ENCODE measurements at places on chromosomes 2 and 18.

GRCh38 chr2:190648289-190649034 lies 421 bp upstream of the NAB1 start:
- peak; percentile 79 for DNase-seq

GRCh38 chr2:75087736-75088135 lies 111.6 kb downstream of the TACR1 start:
- DNase-seq: no peak

GRCh38 chr2:44142306-44142705 lies 26.4 kb upstream of the PPM1B start:
- DNase-seq: no peak

GRCh38 chr2:236672606-236673005 lies 103.0 kb downstream of the ACKR3 start:
- no peak for DNase-seq

DNA sequence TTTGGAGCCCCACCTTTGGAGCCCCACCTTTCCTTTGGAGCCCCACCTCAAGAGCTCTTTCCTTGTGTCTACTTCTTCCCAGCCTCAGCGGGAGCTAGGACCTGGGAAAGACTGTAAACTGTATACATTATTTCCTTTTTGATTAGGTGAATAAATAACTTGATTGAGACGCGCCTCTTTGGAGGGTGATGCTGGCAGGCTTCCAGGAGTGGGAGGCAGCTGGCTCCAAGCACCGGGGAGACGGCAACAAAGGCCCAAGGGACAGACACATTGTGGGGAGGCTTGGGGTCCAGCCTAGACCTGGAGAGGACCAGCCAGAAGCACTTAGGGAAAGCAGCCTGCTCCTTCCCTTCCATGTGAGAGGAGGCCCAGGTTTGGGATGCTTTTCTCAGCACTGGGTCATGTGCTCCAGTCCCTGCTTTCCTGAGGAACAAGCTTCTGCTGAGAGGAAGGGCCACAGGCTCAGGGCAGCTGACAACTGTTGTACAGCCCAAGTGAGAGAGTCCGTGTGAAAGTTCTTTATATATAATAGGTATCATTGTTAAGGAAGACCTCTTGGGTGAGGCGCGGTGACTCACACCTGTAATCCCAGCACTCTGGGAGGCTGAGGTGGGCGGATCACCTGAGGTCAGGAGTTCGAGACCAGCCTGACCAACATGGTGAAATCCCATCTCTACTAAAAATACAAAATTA lies 297.2 kb upstream of the SLC14A2 start:
- DNase-seq: no peak

DNA sequence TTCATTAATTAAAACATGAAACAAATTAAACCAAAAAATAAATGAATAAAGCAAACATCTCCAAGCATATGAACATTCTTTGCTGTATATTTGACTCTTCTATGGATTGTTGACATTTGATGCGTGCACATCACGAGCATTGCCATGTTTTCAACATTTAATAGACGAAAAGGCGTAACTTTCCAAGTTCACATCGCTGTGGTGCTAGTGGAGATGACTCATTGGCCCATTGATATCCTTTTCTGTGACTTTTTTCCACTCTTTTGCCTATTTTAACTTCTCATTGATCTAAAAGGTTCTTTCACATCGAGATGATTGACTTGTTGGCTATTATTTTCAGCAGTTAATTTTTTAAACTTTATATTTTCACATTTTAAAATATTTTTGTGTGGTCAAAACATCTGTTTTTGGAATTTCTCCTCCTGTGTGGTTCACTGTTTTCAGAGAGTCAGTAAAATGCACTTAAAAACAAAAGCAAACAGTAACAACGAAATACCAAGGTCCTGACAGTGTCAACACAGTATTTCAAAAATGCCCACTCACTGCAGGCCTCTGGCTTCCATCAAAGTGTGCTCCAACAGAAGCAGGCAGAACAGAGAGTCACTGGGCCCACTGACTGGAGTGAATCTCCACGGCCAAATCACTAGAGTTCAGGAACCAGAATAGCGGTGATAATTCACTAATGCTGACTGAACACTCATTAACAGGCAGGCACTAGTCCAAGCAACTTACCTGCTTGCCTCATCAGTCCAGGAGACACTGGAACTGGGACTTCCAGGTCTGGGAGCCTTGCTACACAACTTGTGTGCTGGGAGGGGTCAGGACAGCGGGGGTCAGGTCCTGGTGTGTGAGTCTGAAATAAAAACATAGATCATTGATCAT lies 372.2 kb upstream of the SMIM21 start:
- no peak for DNase-seq

- DNase-seq: no peak
These were observed 74.1 kb upstream of the MAP4K3 start for GRCh38 chr2:39511219-39511604.

DNA sequence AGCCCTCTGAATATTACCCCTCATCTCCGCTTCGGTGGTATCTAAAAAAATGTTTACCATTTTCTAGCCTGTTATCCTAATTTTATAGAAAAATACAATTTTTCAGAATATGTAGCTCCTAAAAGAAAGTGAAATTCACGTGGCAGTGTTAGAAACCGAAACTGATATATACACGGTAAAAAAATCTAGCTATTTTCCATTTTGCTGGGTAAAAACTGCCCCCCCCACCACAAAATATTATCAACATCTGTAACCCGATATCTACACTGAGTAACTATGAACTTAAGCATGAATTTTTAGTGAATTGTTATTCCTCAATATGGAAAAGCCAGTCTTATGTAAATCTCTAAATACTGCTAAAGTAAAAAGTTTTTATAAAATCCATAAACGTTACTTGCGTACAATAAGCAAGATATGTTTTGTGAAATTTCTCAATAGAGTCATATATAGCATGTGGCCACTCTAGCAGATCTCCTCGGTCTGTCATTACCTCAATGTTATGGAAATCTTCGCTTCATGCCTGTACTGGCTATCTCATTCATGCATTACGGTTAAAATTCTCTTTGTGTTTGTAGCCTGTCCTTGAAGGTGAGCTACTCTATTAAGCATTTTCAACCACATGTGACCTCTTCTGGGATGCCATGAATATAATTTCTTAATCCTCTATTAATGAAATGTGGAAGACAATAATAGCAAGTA lies 524.2 kb downstream of the TRIB2 start:
- DNase-seq: no peak

- DNase-seq: no peak
These were observed 73.9 kb downstream of the VSNL1 start for GRCh38 chr2:17614174-17614930.

GRCh38 chr18:56121669-56122068 lies 516.7 kb downstream of the TXNL1 start:
- no peak for DNase-seq

GRCh38 chr2:10837298-10838266 lies 25.0 kb upstream of the PDIA6 start:
- no peak for DNase-seq

GRCh38 chr2:59044736-59045135 lies 803.6 kb upstream of the FANCL start:
- DNase-seq: no peak

DNA sequence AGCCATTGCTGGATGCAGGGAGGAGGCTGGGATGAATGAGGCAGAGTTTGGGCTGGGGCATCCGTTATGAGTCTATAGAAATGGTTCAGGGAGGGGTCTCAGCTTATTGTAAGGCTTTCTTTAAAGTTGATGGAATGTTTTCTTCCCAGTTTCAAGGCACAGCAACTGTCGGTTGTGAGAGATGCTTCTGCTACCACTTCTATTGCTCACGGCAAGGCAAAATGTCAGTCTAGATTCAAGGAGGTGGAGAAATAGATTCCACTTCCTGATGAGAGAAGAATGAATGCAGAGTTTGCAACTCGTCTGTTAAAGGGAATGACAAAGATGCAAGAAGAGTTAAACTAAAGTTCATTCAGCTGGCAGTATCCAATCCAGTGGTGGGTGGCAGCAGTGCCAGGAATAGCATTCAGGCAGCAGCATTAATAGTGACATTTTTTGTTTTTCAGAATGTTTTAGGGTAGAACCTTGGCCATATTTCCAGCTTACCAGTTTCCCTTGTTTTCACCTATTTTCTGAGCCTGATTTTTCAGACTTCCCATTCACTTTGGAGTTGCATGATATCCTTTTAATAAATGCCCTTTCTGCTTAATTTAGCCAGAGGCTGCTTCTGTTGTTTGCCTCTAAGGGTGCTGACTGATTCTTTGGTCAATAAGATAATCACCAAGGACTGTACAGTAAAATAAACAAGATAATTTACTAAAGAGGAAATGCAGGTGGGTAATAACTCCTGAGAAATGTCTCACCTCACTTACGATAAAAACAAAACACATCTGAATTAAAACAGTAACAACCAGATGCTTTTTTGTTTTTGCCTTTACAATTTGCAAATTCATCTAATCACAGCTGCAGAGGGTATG lies 138.4 kb downstream of the RPIA start:
- no peak for DNase-seq

GRCh38 chr2:163657281-163657656 lies 78.5 kb downstream of the FIGN start:
- no peak for DNase-seq

GRCh38 chr2:222319586-222320435 lies 21.0 kb upstream of the PAX3 start:
- no peak for DNase-seq

DNA sequence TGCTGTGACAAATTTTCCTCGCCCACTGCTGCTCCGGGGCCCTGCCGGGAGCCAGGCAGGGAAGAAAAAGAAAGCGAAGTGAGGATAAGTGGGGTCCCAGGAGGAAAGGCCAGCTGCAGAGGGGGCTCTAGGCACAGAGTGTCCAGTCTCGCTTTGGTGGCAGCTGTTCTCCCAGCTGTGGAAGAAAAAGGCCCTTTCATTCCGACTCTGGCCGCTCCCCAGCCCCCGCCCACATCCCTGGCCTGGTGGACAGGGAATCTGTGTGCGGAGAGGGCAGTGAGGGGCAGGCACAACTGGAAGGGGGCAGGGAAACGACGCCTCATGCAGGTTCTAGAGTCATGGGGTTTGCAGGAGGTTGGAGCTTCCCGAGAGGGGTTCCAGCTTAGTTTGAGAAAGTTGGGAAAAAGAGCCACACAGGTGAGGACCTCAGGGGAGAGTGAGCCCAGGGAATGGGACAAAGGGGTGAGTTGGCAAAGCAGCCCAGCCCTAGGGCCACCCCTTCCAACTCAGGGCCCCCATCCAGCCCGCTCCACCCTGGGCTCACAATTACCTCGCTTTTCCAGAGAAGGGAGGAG lies 1.8 kb downstream of the RTKN start:
- peak; percentile 50 for DNase-seq

DNA sequence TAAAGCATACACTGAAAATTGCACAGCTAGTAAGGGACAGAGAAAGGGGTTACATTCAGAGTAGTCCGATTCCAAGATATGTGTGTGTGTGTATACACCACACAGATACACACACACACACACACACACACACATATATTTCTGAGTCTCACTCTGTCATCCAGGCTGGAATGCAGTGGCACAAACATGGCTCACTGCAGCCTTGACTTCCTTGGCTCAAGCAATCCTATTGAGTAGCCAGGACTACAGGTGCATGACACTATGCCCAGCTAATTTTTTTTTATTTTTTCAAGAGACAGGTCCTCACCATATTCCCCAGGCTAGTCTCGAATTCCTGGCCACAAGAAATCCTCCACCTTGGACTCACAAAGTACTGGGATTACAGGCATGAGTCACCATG lies 68.1 kb upstream of the ITPRID2 start:
- no peak for DNase-seq

GRCh38 chr18:8519102-8519501 lies 90.1 kb upstream of the RAB12 start:
- no peak for DNase-seq

DNA sequence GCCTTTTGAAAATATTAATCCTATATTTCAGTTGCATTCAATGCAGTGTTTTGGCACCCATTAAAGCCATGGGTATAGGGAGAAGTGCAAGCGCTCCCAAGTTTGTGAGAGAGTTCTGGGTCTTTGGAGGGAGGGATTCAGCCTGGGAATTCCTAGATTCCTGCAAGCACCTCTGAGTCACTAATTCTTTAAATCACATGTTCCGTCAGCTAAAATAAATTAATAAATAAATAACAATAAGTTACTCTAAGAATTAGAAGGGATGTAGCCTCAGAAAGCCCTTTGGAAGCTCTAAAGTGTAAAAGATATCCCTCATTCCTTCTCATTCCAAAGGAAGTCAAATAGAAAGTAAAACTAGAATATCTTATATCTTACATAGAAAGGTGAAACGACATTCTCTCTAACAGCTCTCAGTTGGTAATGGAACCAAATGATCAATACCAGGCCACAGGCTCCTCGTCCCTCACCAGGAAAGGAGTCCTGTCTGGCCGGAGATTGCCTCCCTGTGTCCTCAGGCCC lies 222.4 kb upstream of the RBBP8 start:
- no peak for DNase-seq

DNA sequence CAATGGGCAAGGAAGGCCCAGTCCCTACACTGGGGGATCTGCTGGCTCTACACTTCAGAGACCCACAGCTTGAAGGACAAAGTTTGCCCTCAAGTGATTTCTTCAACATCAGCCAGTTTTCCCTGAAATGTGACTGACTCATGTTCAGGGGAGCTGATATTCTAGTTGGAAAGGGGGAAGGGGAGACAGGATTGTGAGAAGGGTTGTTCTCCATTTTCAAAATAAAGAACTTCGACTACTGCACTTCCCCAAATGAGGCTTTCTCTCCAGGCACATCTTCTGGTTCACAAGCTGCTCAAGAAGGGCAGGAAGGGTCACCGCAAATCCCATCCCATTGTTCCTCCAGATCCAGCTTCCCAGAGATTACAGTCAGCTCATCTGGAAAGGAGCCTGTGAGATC lies 117.6 kb downstream of the BCL2L11 start:
- no peak for DNase-seq

- no peak for DNase-seq
These were observed 233.8 kb downstream of the LDLRAD4 start for GRCh38 chr18:13452388-13452811.

DNA sequence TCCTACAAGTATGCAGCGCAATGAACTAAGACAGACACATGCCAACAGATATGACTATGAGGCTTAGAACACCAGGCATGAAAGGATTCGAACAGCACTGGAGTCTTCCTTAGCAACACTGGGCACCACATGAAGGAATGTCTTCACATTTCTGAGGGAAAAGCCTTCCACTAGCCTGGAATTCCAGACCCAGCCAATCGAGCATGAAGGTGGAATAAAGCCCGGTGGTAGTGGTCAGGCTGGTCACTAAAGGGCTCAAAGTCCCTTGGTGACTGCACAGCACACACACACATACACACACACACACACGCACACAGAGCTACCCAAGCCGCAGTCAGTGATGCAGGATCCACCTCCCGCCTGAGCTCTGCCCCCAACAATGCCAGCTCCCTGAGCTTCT lies 19.7 kb upstream of the SFXN5 start:
- no peak for DNase-seq

- no peak for DNase-seq
These were observed 8.6 kb upstream of the TMEM163 start for GRCh38 chr2:134727385-134727784.

GRCh38 chr2:151669585-151670081 lies 64.6 kb downstream of the NEB start:
- DNase-seq: no peak

DNA sequence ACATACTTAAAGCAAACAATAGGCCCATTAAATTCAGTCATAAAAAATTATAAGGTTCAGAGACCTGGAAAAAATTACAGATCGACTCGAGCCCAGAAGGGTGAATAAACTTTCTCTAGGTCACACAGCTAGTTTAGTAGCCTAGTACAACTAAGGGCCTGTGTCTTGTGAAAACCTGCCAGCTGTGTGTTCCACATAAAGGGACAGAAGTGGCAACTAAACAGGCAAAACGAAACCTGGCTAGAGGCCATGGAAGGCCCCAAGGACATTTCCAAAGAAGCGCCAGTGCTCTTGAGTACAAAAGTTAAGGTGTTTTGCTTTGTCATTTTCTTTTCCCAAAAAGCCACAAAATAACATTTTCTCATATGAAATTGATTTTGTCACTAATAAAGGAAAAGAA lies 164.9 kb downstream of the L3MBTL4 start:
- DNase-seq: no peak
